ENCODE measurements at places on chromosomes 12 and 14.

GRCh38 chr14:77091518-77091917 is 6.5 kb upstream of the CIPC start:
- no peak for DNase-seq

DNA sequence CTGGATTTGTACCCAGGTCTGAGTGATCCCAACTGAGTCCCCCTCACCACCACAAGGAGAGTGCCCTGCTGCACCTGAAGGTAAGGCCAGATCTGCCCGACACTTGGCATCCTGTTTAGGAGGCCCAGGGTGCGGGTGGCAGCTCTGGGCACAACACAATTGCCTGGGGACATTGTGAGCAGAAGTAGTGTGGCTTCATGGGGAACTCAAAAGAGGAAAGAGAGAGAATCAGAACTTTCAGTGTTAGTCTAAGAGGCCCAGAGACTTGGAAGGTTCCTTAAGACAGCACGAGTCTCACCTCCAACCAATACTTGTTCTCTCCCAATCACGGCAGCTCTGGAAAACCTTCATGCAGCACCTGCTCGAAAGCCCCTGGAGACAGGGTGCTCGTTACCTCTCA is 6.6 kb upstream of the SLC8B1 start:
- DNase-seq, result no peak

- no peak for DNase-seq
These were observed 54.3 kb downstream of the CLMN start for GRCh38 chr14:95265106-95266094.

DNA sequence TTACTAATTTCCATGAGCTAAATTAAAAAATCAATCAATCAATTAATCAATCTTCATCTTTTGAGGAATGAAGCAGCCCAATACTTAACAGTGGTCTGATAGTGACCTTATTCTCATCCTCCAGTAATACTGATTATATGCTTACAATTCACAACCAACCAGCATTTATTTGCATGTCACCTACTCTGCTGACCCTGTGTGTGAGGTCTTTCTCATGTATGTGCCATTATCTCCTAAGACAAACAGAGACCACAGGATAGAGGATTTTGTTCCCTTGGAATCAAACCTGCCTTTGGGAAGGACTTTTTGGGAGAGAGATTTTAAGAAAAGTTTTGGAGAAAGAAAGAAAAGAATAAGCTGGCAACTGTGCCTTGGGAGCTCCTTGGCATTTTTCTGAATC is 197.2 kb downstream of the NRXN3 start:
- DNase-seq, result no peak

DNA sequence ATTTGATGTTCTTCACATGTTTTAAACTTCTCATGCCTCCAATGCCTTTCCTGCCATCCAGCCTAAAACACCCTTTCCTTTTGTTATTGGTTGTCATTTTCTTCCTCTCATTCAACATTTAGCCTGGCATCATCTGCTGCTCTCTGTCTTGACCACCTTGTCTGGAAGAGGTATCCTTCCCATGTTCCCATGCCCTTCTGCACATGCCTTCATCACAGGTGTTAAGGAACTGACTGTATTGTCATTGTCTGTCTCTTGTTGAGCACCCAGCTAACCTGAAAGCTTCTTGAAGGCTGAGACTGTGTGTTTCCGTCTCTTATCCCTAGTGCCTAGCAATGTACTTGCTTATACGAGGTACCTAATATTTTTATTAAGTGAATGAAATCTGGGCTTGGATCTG is 4.5 kb upstream of the LRP1 start:
- no peak for DNase-seq

- DNase-seq, result peak; percentile 50
These were observed 431 bp upstream of the RHOJ start for GRCh38 chr14:63203618-63204406.

DNA sequence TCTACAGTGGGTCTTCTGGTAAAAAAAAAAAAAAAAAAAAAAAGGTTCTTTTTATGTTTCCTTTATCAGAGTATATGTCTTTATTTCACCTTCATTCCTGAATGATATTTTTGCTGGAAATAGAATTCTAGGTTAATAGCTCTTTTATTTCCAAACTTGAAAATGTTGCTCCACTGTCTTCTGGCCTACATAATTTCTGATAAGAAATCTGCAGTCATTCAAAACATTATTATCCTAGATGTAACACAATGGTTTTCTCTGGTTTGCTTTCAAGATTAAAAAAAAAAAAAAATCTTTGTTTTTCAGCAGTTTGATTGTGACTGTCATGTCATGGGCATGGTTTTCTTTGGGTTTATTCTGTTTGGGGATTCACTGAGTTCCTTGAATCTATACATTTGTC is 19.5 kb downstream of the DCP1B start:
- no peak for DNase-seq

GRCh38 chr12:64181430-64182291 is 40.4 kb downstream of the KICS2 start:
- no peak for DNase-seq

GRCh38 chr12:69338120-69338859 is 9.9 kb upstream of the LYZ start:
- no peak for DNase-seq

- no peak for DNase-seq
These were observed 137.4 kb downstream of the AEBP2 start for GRCh38 chr12:19576506-19577280.

DNA sequence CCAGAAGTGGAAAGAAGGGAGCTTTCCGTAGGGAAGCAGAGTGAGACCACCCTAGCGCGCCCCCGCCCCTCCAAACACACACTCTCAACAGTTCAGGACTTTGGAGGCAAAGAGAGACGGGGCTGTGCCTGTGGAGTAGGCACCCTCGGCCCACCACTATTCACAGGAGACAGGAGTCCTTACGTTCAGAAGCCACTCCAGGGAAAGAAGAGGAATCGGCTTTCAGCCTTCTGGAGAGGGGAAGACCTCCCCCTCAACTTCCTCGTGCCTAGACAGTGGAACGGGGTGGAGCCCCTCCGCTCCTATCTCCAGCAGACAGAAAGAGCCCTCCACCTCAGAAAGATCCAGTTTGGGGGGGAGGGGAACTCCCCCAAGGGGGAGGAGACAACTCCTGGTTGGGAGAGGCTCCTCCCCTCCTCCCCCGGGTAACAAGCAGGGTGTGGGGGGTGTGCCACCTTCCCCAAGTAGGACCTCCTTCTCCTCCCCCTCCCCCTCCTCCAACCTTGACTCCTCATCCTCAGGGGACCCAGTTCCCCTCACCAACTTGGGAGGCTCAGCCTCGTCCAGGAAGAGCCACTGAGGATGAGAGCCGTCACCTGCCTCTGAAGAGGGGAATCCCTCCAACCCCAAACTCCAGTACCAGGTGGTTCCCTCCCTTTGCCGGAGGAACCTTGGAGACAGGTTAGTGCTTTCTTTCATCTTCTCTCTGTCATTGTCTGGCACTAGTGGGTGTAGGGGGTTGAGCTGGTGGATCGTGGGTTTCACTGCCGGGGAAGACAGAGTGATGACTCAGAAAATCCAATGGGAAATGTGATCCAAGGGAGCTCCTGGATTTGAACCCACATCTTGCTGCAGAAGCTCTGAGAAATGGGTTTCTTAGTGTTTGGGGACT is 883 bp downstream of the FOXJ2 start:
- DNase-seq, result no peak

- no peak for DNase-seq
These were observed 159.8 kb downstream of the RPAP3 start for GRCh38 chr12:47545938-47546609.

GRCh38 chr12:129372876-129373275 is 519.6 kb downstream of the GLT1D1 start:
- DNase-seq, result no peak

- DNase-seq, result no peak
These were observed 23.6 kb upstream of the NPFF start for GRCh38 chr12:53530920-53531319.

GRCh38 chr12:6295094-6295811 is 15.2 kb upstream of the PLEKHG6 start:
- DNase-seq, result no peak

DNA sequence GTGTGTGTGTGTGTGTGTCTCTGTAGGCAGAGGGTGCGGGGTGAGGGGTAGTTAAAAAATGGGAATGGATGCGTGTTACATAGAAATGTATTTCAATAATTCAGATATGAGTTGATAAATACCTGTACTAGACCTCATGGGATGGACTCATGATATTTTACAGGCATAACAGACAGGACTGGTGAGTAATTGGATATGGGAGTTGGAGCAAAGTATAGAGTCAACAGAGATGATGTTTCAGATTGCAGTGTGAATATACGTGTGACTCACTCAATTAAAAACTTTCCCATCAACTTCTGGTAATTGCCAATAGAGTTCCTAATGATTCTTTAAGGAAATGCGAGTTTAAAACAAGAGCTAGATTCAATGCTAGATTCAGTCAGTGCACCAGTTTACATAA is 711.9 kb downstream of the C12orf50 start:
- no peak for DNase-seq

GRCh38 chr14:65032319-65032718 is 45.6 kb downstream of the FNTB start:
- DNase-seq, result no peak

- no peak for DNase-seq
These were observed 24.2 kb upstream of the PTHLH start for GRCh38 chr12:27996761-27997160.

GRCh38 chr12:27464220-27464554 is 17.7 kb downstream of the SMCO2 start:
- DNase-seq, result no peak

DNA sequence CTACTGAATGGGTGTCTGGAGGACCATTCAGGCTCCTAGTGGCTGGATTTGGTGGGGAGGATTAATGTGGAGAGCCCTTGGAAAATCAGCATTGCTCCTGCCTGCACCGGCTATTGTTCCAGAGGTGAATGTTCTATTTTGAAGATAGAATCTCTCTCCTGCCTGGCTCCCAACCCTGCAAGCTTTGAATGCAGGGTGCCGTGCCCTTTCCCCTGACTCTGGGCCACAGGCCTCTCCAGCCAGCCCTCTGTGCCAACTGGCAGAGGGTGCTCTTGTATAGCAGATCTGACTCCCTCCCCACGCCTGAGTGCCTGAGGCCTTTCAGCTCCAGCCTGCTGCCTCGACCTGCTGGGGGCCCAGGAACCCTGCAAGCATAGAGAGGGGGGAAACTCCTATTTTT is 106.8 kb downstream of the TMEM260 start:
- peak; percentile 31 for DNase-seq

DNA sequence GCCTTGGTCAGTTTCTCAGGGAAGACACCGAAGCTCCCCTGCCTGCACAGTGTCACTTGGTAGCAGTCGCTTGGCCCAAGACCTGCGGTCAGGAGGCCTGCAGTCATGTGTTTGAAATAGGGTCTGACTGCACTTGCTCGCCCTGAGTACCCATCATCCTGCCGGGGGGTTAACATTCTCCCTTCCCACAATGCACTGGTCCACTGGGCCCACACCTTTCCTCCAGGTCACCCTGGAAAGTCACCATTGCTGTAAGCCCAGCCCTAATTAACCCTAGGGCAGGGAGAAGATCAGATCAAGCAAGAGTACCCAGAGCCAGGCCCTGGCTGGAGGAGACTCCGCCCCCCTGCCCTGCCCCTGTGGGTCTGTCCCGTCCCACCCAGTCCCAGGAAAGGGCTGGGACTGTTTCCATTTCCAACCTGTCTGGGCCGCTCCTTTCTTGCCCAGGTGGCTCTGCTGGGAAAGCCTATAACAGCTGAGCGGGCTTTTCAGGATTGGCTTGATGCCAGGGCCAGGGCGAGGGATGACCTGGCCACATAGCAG is 87.1 kb downstream of the ZFP36L1 start:
- no peak for DNase-seq

GRCh38 chr12:1650260-1650977 is 21.4 kb downstream of the WNT5B start:
- no peak for DNase-seq

DNA sequence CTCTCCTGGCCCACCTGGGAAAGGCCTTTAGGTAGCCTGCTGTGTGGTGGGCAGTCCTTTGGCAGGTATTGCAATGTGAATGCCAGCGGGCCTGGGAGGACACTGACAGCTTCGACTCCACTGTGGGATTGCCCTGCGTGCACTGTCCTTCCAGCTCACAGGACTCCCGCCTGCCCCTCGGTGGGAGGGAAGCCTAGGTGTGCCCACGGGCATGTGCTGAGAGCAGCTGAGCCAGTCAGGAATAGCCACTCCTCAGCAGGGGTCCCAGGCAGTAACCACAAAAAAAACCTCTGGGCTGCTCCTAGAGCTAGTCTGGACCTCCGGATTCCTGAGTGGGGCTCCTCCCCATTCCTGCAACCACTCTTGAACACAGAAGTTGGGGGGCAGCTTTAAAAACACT is 278.2 kb downstream of the FOXN3 start:
- DNase-seq, result no peak
